ENCODE measurements at places on chromosomes 5 and 9.

DNA sequence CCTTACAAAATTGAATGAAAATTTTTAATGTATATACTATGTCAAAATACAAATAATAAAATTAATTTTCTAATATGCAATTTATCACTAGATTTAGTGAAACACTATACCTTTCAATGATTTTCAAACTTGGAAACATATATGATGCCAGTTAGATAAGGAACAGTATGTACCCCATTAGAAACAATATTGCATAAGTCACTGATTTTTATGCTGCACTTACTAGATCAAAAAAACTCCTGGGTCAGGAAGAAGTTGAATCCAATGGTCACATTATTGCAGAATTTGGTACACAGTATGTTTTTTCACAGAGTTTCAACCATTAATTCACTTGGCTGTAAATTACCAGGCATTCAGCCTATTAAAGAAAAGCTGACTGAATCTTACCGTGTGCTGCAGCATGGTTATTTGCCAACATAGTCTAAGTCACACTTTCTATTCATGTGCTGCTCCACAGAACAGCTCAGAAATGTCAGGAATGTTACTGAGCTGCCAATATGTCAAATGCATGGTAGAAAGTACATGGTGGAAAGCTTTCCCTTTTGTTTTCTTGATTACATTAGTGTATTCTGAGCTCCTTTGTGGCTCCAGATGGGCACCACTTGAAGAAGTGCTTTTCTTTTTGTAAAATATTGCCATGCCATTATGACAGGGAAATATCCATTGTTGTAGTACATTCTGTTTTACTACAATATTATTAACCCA, 9.9 kb upstream of the PRR16 start:
- no peak for DNase-seq

DNA sequence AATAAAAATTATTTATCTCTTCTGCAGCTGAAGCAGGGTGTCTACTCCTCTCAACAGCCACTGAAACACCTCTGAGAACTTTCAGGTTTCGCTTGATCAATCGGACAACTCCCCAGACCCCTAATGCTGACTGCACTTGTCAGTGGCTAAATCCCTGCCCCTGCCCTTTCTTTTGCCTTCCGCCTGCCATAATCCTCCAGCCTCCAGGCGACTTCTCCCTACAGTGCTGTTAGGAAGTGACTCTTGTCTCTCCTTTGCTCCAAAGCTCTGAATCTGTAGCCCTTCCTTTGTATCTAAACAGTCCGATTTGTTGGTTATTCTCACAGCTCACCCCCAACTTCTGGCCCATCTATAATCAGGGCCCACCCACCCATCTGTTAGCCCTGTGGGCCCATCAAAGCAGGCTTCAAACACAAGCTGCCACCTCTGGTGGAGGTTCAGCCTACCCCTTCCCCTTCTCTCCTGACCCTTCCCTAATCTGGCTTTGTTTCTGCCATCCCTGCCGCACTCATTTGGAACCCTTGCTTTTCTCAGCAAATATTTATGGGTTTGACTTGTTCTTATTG, 53.7 kb upstream of the IFNK start:
- no peak for DNase-seq

DNA sequence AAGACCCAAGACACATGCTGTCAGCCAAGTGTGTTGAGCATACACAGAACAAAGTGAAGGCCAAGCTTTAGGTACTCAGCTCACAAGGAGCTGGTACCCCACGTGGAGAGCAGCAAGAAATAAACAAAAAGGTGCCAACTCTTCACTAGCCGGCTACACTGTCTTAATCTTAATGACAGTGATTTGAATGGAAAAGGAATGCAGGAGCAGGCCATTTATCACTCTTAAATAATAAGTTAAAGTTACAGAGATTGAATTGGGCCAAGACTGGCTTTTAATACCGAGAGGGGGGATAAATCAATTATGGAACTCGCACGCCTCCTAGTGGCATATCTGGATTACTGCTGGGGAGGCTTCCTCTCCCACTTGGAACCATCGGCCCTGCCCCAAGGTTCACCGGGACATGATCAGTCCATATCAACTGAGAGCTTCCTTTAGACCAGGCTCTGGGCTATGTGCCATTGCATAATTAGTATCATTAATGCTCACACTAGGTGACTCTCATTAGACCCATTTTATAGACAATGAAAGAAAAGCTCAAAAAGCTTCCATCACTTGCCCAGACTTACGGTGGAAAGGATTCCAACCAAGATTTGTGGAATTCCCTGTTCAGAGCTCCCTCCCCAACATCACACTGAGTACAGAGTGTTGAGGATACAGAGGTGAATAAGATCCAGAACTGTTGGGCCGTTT, 94.0 kb downstream of the ACTL7B start:
- peak; percentile 10 for DNase-seq

DNA sequence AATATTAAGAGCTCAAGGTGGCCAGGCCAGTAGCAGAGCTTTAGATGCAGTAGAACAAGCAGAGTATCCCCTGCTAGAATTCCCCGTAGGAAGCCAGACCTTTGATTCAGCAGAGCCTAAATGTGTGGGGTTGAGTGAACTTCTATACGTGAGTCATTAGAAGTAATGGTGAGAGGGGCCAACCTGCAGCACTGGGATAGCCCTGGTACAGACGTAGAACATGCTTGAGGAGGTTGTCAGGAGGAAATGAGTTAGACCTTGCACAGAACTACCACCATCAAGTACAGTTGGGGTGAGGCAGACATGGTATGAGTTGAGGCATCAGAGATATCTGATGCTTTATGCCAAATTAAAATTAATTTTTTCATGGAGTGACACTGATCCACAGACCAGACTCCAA, 42.0 kb downstream of the PDCD1LG2 start:
- no peak for DNase-seq

DNA sequence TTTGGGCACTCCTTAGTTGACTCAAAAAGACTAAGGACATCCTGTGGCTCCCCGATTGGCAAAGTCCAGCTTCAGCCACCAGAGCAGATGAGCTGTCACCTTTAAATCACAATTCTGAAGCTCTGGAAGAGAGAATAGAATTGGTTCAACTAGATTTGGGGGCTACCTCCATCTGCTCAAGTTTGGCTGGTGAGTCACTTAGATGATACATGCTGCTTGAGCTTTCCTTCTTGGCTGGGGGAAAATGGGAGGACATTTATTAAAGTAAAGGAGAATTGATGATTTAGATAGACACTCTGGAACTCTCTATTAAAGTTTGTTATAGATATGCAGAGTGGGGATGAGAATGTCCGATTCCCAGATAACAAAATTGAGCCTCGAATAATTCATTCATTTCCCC, 30.0 kb upstream of the GRIA1 start:
- no peak for DNase-seq

GRCh38 chr5:7684826-7685225, 166.1 kb downstream of the CFAP90 start:
- DNase-seq = no peak

GRCh38 chr9:129362287-129363000, 184.4 kb upstream of the IER5L start:
- no peak for DNase-seq

DNA sequence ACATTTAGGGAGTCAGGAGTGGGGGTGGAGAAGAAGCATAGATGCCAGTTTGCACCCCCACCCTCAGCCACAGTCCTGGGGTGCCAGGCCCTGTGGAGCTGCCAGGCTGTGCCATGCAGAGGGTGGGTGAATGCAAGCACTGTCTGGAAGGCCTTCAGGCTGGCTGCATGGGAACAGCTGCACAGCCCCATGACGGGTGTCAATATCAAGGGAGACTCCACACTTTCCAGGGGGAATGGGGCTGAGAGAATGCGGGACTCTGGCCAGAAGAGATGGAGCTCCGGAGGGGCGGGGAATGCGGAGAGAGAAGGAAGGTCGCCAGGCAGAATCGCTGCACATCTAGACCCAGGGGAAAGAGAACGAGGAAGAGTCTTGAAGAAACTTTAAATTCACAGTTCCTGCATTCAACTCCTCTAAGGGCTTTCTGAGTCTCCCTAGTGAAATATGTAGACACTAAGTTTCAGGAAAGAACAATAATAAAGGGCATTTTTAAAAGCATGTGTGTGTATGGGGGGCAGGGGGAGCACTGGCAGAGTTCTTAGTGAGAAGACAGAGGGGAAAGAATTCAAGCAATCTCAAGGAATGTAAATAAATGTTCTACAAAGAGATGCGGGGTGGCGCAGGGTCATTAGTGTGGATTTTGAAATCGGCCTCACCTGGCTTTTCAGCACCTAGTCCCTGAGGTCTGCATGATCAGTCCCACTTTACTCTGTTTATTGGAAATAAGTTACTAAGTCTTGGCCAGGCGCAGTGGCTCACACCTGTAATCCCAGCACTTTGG, 59.1 kb downstream of the BOD1 start:
- no peak for DNase-seq

All from CD4-positive, alpha-beta memory T cell (primary cell).